Amygdala (tissue), 56 donors: ENCODE measurements at places on chromosomes 5 and 9.

DNA sequence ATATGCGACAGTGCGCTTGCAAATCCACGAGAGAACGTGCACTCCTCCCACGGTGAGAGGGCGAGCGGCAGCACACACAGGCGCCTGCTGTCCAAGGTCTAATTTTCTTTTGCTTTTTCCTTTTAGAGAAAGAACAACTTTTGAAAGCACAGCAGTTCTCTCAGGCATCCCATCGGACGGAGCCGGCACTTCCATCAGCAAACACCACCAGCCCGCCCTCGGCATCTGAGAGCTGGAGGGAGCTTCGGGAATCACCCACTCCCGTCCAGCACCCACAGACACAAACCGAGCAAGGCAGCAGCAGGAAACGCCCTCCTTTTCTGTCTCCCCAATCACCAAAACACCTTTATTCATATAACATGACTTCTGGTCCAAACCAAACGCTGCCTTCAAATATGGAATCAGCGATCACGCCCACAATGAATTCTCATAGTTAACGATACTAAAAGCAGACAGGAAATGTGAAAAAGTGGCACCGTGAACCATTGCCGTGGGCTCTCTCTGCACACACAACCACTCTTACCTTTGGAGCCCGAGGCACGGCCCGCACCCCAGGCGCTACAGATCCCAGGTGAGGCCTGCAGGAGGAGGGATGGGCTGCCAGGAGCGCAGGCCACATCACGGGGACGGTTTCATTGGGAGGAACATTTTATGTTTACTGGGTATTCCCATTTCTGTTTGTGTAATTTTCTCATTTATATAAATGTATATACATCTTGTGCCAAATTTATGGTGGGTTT lies 14.2 kb downstream of the LPCAT1 start:
- DNase-seq = no peak

- no peak for DNase-seq
These were observed 1.9 kb downstream of the SPRY4 start for GRCh38 chr5:142322747-142323479.

- DNase-seq = no peak
These were observed 11.7 kb downstream of the ARPC5L start for GRCh38 chr9:124873664-124874063.

GRCh38 chr9:77211561-77211960 lies 34.2 kb downstream of the VPS13A start:
- DNase-seq = no peak

DNA sequence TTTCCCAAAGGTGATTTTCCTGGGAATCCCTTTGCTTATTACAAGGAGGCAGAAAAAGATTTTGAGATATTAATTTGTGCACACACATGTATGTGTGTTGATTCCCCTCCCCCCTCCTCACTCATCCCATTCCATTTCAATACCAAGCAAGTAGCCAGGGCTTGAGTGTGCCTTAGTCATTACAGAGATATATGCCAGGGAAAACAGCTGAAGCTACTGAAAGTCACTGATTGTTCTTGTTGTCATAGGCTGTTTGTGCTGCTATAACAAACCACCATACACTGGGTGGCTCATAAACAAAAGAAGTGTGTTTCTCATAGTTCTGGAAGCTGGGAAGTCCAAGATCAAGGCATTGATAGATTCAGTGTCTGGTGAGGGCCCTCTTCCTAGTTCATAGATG lies 158.6 kb downstream of the BAAT start:
- DNase-seq = peak; percentile 67

DNA sequence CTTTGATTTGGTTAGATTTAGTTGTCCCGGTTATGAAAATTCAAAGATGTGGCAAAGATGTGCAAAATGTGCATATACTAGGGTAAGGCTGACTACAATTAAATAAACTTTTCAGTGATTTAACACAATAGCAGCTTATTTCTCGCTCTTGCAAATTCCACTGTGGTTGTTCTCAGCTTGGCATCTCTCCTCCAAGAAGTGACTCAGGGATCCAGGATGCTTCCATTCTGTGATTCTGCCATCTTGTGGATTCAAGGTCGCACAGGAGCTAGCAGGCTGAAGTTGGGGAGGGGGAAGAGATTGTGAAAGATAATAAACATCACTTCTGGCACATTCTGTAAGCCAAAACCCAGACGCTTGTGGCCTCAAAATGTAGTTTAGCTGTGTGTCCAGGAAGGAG lies 60.1 kb upstream of the TGFBR1 start:
- DNase-seq = no peak

- DNase-seq = no peak
These were observed 230.5 kb downstream of the ESM1 start for GRCh38 chr5:54754878-54755277.

- no peak for DNase-seq
These were observed 156.8 kb downstream of the NXNL2 start for GRCh38 chr9:88691811-88692210.

- no peak for DNase-seq
These were observed 77.0 kb upstream of the TBC1D2 start for GRCh38 chr9:98332405-98332831.

DNA sequence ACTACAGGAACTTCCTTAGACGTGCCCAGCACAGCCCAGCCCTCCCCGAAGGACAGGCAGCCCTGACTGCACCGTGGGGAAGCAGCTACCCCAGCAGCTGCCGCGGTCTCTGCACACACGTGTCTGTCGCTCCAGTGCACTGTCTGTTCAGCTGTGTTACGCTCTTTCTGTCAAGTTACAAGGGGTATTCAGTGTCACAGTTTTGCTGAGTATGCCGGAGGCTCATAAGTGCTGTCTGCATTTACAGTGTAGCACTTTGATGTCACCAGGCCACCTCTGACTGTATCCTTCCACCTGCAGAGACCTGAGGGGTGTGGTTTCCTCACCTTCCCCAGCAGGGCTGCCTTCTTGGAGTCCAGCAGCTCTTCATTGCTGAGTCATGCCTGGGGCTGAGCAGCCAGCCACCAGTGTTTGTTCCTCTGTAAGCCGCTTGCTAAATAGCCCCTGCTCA lies 126.8 kb downstream of the EHMT1 start:
- DNase-seq = no peak

- DNase-seq = no peak
These were observed 20.4 kb downstream of the FOXE1 start for GRCh38 chr9:97873425-97873824.

- DNase-seq = no peak
These were observed 105.8 kb downstream of the ROR2 start for GRCh38 chr9:91844190-91844589.

DNA sequence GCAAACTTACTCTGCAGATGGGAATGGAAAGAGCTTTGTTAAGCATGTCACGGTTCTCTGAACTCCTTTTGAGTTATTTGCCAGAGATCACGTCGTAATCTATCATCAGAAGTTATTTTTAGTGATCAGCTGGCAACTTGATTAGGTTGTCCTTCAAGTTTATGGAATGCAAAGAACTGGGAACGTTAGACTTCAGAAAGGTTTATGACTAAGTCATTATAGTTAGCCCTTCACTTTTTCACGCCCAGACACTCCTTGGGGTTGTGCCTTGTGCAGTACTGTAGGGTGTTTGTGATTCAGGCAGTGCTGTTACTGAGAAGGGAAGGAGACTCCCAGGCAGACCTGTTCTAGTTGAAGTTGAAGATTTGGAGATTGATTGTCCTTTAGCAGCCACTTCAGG lies 26.8 kb upstream of the PHF2 start:
- DNase-seq = no peak

GRCh38 chr9:99235069-99235468 lies 13.0 kb downstream of the SEC61B start:
- no peak for DNase-seq

DNA sequence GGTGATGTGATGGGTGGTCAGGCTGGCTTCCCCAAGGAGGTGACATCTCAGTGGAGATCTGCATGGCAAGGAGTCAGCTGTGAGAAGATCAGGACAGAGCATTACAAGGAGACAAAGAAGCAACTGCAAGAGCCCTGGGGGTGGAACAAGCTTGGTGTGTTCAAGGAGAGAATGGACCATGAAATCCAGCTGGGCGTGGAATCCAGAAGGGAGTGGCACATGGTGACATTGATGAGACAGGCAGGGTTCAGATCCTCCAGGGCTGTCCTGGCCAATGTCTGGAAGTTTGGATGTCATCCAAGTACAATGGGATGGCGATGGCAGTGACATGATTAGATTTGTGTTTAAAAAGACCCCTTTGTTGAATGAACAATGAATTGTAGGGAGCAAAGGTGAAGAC lies 175.6 kb downstream of the MACROH2A1 start:
- no peak for DNase-seq

GRCh38 chr5:104564530-104564929 lies 1001.9 kb upstream of the NUDT12 start:
- no peak for DNase-seq

DNA sequence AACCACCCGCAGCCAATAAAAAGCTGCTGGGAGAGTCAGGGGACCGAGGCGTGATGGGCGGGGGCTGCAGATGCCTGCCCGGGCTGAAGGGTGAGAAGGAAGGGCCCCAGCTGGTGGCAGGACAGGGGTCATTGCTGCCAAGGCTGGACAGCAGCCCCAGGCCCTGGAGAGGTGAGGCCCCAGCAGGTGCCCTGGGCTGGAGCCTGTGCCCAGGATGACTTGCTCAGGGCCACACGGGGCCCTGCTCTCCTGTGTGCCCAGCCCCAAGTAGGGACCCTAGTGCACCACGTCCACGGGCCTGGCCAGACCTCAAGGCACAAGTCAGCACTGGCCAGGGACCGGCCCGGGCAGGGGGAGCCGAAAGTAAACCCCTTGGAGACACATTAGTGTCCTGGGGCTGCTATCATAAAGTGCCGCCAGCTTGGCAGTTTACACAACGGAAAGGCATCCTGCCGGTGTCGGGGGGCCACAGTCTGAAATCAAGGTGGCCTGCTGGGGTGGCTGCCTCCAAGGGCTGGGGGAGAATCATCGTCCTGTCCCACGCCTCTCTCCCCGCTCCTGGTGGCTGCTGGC lies 22.0 kb downstream of the LHX3 start:
- DNase-seq = no peak

DNA sequence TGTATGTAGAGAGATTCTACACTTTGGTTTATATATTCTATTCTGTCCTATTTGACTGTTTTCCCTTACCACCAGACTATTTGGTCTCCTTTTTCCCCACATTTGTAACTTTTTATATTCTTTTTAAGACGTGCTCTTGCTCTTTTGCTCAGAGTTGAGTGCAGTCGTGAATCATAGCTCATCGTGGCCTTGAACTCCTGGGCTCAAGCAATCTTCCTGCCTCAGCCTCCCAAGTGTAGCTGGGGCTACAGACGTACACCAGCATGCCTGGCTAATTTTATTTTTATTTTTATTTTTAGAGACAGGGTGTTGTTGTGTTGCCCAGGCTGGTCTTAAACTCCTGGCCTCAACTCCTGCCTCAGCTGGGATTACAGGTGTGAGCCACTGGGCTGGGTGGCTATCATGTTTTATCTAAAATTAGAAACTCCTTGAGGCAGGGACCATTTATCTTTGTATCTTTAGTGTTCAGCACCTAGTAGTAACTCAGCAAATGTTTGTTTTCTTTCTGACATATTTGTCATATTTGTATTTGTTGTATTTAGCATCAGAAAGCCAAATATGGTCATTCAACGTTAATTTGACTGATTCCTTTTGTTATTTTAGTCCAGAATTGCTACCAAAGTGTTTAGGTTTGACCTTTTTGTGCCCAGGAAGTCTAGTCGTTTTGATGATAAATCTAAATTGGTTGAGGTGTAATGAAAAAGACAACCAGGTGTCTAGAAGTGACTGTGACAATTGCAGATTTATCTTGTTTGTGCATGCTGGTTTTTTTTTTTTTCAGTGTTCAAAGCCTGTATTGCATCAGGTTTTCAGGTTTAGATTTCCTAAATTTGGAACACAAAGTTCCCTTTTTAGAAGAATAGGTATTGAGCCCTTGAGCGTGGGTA lies 44.3 kb downstream of the ERBIN start:
- no peak for DNase-seq

DNA sequence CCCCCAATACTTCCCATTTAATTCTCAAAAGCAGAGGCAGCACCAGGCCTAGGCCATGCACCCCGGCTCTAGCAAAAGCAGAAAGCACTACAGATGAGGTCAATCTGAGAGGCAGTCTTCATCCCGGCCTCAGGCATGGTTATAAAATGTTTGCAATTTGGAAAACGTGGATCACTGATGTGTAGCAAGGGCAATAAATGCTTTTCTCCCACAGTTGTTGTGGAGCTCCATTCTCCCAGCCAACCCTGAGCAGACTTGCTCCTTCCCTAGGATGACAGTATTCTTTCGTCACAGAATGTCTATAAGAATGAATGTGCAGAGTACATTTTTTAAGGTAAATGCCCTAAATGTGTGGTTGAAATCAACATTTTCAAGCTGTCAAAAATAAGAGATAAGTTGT lies 157.3 kb upstream of the DAPK1 start:
- DNase-seq = no peak

GRCh38 chr9:107105784-107106183 lies 177.3 kb upstream of the RAD23B start:
- DNase-seq = no peak

GRCh38 chr5:125464847-125465432 lies 718.5 kb upstream of the ZNF608 start:
- DNase-seq = no peak

DNA sequence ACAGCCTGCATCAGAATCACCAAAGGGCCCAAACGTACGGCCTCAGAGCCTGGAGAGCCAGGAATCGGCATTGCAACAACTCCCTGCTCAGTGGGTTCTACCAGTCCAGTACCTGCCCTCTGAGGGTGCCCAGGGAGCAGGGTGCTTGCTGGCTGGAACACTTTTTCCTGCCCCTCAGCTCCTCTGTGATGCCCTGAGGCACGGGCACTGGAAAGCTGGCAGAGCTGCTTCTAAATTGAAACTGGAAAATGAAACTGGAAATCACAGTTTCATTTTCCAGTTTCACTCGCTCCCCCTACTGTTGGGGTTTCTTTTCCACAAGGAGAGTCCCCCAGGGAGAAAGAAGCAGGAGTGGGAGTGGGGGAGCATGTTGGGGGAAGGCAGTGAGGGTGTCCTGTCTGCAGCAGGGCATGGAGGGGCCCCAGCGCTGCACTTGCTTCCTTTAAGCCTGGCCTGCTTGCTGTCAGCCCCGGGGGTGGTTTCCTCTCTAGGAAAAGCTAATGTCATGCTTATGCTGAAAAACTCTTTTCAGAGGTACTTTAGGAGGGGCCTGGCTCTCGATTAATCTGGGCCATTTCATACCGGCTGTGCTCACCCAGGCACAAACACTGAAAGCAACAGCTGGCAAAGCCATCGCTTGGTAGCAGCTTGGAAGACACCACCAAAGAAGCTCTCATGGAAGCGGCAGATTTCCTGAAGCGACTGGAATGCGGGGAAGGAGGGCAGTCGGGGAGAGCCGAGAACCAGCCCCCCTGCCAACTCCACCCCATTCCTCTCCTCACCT lies 26.2 kb downstream of the IRF1 start:
- DNase-seq = no peak

DNA sequence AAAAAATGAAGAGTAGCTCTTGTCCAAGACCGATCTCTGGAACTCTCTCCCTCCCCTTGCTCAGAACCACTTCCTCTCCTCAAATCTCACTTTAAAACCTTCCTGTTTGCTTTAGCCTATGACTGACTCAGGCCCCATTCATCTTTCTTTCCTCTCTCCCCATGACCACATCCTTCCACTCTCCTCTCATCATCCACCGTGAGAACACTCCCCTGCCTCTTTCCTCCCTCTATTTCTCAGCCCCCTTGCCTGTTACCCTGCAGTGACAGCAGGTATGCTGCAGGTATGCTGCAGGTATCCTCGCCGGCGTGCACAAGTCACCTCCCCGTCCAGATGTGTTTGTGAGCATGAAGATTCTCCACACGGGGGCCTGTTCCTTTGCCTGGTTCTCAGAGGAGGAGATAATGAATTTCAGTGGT lies 505.3 kb downstream of the CCDC171 start:
- DNase-seq = no peak

- no peak for DNase-seq
These were observed 88.7 kb upstream of the PHF24 start for GRCh38 chr9:34869390-34869789.
